Chondrocyte (in vitro differentiated cells): ENCODE measurements at places on chromosomes 16 and 17. TPM values are rescaled to one million over a fixed set of nuclear protein-coding genes. Genes with fewer than 3 reads are reported as not detected.

Gene CDT1
- total RNA-seq: 2.9 to 11.7 TPM (median 3.7 TPM) in 3 replicates

Gene KRTAP3-2
- total RNA-seq: not detected in 3 replicates

DNA sequence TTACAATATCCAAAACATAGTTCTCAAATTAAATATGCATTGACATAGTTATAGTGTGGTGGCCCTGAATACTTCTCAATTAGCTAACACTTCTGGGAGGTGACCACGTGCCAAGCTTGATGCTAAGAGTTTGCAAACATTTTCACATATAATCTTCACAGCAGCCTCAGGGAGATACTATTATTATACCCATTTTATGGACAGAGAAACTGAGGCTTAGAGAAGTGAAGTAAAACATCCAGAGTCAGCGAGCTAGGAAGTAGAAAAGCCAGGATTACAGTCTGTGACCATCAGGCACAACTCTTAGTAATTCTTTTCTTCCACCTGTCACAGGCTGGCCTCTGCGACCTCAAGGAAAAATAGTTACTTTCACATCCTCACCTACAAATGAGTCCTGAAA lies 102.2 kb upstream of the IRX6 start:
- DNase-seq: no peak

GRCh38 chr16:48383877-48384519 lies 1.2 kb downstream of the SIAH1 start:
- no peak for DNase-seq

DNA sequence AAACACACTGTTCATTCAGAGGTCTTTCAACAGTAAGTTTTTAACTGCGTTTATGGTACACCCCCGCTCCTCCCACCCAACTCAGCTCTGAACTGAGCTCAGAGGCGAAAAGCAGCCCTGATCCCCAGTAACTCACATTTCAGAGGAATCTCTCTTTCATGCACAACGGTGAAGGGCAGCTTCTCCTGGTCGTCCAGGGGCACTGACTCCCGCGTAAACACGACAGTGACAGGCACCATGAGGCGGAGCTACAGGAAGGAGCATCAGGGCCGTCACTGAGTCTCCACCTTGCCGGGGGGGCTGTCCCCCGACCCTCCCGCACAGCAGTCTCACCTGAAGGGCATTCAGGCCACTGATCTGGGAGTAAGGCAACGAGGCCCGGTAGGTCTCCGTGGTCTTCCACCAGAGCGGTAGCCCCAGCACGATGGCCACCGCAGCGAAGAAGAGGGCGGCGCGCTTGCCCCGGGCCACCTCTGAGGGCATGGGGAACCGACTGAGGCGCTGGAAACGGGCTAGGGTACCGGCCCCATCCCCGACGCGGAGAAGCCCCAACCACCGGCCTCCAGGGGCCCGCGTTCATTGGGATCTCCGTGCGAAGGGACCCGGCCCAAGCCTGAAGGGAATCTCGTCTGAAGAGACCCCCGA lies 486 bp downstream of the PIGS start:
- DNase-seq: peak; percentile 86

- no peak for DNase-seq
These were observed 18.2 kb upstream of the HS3ST3B1 start for GRCh38 chr17:14282726-14283125.

- no peak for DNase-seq
These were observed at the start of gene SEZ6L2 for GRCh38 chr16:29899516-29900101. TSS of gene SEZ6L2 (minus strand) at chr16:29899550. CDS start at chr16:29899019, 531 bp downstream.

DNA sequence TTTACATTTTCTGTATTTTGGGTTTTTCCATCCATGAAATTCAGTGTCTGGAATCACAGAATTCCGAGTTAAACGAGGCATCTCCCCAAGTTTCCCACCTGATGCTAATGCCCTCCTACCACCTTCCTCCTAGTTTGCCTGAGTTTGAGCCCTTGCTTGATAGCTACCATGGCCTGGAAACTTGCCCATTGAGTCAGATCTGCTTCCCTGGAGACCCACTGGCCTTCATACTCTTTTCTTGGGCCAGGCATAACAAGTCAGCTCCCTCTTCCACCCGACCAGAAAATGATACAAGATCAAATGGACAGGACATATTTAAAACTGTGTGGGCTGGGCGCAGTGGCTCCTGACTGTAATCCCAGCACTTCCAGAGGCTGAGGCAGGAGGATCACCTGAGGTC lies 10.2 kb downstream of the SETD1A start:
- no peak for DNase-seq

Gene MYL4
- total RNA-seq: 0.51 to 1.9 TPM (median 1.1 TPM) in 3 replicates

GRCh38 chr16:20271893-20272292 lies 55.4 kb downstream of the GP2 start:
- no peak for DNase-seq

Gene TBC1D24
- 17.9 to 19.6 TPM (median 18.7 TPM) in 3 replicates for total RNA-seq

GRCh38 chr17:57810721-57811637 lies 38.9 kb downstream of the MRPS23 start:
- no peak for DNase-seq

Gene PAGR1
- 22.3 to 40.2 TPM (median 23.0 TPM) in 3 replicates for total RNA-seq

- DNase-seq: no peak
These were observed 1.0 kb downstream of the LITAF start for GRCh38 chr16:11585460-11586377.

DNA sequence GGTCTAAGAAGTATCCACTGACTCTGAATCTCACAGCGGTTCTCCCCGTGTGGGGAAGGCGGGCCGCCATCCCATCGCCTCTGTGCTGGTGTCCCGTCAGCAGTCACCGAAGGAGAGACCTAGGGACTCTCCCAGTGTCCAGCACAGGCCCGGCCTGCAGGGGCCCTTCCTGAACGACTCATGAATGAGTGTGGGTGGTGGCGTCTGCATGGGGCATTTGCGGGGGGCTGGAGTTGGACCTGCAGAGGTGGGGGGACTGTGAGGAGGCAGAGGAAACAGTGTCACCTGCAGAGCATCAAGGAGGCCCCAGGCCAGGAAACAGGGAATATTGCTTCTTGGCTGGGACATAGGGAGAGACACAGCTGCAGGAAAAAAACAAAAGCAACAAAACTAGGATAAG lies 10.3 kb downstream of the KCNG4 start:
- no peak for DNase-seq
